ENCODE measurements at places on chromosomes 1 and 21.

DNA sequence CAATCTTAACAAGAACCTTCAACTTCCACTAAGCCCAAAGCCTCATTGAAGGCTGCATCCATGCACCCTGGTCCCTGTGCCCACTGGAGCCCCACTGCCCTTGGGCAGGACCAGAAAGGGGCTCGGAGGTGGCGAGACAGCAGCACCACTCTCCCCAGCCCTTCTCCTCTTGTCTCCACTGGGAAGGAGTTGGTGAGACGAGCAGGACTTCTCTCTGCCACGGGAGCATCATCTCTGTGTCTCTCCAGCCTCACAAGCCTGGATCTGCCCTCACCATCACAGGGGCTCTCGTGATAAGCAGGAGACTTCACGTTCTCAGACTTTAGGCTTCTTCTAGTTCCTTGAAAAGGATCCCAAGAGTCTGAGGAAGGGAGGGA is 7.2 kb upstream of the ETV3L start:
- no peak for DNase-seq

DNA sequence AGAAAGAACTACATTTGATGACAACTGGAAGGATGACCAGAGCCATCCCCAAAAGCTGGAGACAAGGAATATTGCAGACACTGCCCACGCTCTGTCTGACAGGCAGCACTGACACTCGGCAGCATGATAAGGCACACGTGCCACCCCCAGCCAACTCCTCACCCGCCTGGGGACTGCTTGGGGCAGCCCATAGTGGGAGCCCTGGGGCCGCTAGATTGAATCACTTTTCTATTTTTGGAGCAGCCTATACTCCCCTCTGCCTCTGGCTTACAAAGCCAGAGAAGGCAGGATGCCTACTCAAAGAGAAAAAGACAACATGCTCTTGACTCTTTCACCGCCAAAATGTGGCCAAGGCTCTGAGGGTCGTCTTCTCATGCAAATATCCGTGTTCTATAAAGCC is 1.3 kb downstream of the SMG5 start:
- peak; percentile 29 for DNase-seq

GRCh38 chr1:230174041-230174440 is 107.0 kb downstream of the GALNT2 start:
- DNase-seq: no peak

DNA sequence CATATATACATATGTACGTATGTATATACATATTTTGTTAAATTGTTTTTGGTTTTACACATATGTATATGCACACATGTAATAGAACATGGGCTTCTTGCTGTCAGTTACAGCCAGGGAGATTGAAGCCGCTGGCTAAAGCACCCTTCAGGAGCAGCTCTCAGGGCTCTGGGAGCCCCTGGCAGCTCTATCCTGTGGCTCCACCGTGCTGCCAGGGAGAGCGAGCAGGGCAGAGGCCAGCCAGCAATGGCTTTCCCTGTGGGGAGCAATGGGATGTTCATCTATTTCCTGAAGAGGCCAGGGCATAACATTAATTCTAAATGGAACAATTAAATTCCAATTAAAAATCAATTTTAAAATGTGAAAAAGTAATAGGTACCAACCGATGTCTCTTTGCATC is 102.9 kb downstream of the PSMG1 start:
- DNase-seq: no peak

- DNase-seq: no peak
These were observed 93.8 kb downstream of the CHD1L start for GRCh38 chr1:147336291-147336690.

DNA sequence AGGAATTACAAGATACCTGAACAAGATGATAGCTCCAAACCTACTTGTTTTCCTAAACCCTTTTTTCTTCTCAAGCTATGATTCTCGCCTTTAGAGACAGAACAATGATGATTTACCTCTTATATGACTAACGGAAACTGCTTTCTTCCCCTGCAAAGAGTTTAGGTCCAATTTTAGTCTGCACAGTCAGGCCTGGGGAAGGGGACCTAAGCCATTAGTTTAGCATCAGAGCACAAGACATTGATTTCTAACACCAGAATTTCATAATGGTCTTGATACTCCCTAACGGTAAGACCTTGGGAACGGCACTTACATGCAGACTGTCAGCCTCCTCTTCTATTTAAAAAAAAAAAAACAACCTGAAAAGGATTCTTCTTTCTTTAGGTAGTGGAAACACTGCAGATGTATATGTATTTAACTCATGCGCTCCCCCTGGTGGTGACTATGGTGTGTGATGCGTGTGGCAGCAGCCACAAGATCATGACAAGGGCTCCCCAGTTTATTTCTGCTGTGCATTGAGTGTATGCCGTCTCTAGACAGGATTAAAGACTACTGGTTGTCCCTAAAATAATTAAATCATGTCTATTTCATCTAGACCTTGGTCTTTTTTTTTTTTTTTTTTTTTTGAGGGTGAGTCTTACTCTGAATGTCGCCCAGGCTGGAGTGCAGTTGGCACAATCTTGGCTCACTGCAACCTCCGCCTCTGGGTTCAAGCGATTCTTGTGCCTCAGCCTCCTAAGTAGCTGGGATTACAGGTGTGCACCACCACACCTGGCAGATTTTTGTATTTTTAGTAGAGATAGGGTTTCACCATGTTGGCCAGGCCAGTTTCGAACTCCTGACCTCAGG is 37.3 kb upstream of the TMEM222 start:
- peak; percentile 52 for DNase-seq

DNA sequence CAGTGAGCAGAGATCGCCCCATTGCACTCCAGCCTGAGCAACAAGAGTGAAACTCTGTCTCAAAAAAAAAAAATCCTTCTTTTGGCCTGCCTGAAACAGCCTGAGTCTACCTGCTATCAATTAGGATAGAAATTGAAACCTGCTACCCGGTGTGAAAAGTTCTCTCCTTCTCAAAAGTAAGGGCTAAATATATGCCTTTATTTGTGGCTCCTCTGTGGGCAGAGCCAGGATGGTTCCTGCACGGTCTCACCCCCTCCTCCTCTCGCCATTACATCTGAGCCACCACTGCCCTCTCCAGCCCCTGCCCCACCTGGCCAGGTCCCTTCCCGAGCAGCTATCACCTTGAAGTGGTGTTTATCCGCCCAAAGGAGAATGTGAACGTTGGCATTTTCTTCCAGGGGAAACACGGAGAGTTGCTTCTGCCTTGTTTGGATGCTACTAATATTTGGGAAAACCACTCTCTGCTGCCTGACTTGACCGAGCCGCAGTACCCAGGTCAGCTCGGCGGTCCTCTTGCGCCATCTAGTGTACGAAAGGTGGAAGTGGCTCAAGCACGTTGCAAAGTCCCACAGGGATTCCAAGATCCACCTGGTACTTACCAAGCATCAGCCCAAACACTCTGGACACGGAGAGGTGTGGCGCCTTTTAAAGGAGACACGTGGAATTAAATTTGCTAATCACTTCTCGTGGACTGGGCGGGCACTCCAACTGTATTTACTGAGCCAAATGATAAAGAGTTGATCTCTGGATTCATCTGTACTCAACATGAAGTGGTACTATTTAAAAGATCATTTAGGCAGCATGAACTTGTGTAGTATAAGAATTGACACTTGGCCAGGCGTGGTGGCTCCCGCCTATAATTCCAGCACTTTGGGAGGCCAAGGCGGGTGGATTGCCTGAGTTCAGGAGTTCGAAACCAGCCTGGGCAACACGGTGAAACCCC is 31.9 kb downstream of the SETD4 start:
- DNase-seq: peak; percentile 66

- DNase-seq: no peak
These were observed 47.2 kb downstream of the LAMC1 start for GRCh38 chr1:183070234-183070922.

DNA sequence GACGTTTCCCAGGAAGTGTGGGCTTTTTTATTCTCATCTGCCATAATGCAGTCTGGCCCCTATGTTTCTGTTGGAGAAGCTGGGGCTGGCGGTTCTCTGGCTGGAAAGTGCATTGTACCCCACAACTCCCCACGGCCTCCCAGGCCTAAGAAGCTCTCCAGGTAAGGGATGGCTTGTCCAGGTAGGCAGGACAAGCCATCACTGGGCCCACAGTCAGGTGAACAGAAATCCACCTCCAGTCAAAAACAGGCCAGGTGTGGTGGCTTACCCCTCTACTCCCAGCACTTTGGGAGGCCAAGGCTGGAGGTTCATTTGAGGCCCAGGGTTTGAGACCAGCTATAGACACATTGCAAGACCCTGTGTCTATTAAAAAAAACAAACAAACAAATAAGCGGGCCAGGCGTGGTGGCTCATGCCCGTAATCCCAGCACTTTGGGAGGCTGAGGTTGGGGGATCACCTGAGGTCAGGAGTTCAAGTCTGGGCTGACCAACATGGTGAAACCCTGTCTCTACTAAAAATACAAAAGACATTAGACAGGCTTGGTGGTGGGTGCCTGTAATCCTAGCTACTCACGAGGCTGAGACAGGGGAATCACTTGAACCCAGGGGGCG is 3.1 kb upstream of the WNT9A start:
- DNase-seq: no peak

DNA sequence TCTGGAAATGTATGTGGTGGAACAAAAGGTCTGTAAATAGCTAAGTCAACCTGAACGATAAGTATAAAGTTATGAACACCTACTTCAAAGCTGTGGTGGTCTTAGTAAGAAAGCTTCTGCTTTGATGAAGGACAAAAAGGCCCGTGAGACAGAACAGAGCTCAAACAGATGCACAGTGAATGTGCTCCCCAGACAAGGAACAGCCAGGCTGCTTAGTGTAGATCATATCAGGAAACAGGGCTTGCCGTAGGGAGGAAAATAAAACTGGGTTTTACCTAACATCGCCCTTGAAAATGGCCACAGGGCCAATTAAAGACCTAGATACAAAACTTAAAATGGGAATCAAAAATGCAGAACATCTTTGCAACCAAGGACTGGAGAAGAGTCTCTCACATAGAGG is 40.2 kb downstream of the PRSS38 start:
- DNase-seq: no peak
